Osteocyte (in vitro differentiated cells): ENCODE measurements at places on chromosomes 4 and X. TPM values are rescaled to one million over a fixed set of nuclear protein-coding genes. Genes with fewer than 3 reads are reported as not detected.

The RASSF6 gene
- total RNA-seq: not detected in 2 replicates

The HTRA3 gene
- total RNA-seq: 0.16 and 0.37 TPM in 2 replicates

The TIMM17B gene
- total RNA-seq: 45.6 and 50.0 TPM in 2 replicates

The MAGEE1 gene
- 2.9 and 3.4 TPM in 2 replicates for total RNA-seq

The BTK gene
- total RNA-seq: not detected in 2 replicates

The RS1 gene
- total RNA-seq: not detected in 2 replicates

The RAB39B gene
- total RNA-seq: 2.6 and 3.0 TPM in 2 replicates

GRCh38 chrX:21056622-21057021 lies 317.6 kb upstream of the CNKSR2 start:
- no peaks in the 10 kb centered on the region for H3K36me3 ChIP-seq
- H3K4me3 ChIP-seq: no peak overlapping the region
- H3K4me1 ChIP-seq: no peaks in the 10 kb centered on the region
- H3K27me3 ChIP-seq: no peaks in the 10 kb centered on the region

DNA sequence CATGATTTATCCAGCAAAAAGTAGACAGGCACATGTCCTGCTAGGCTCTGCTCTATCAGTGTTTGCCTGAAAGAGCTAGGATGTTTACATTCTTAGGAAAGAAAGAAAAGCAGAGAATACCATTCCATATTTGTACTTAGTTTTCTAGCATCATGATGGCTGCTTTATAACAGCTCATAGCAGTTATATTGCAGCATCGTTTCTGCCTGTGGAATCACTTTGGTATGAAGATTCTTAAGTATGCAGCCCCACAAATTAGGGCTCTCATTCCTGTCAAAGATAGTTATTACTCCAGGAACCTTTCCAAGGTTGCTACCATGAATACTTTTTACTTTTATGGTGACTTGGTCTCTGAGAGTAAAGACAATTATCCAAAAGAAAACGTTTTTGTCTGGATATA lies 119.0 kb upstream of the MYOZ2 start:
- H3K27me3 ChIP-seq: no peaks in the 10 kb centered on the region
- H3K27ac ChIP-seq: no peak overlapping the region
- peaks cover 10% of the 10 kb centered on the region for H3K4me1 ChIP-seq
- DNase-seq: no peak
- no peaks in the 10 kb centered on the region for H3K36me3 ChIP-seq

DNA sequence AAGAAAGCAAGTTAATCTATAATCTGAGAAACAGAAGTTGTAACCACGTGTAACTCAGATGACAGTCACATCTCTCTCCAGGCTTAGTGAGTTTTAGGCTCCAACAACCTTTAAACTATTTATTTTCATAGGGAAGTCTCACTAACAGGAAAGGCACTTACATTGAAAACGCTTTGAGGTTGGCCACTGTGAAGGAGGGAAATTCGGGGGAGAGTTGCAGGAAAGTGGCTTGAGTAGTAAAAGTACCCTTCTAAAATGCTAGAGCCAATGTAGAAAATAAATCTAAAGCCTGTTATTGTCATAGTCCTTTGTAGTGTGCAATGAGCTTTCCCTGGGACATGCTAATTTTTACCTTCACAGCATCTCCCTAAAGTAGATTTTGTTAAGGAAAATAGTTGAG lies 995 bp upstream of the NFXL1 start:
- H3K27me3 ChIP-seq: peaks cover 22% of the 10 kb centered on the region
- no peak for DNase-seq
- no peak overlapping the region for H3K4me3 ChIP-seq
- peaks cover 6% of the 10 kb centered on the region for H3K36me3 ChIP-seq

- H3K36me3 ChIP-seq: peaks cover 51% of the 10 kb centered on the region
- DNase-seq: no peak
- no peaks in the 10 kb centered on the region for H3K27me3 ChIP-seq
- H3K4me3 ChIP-seq: no peak overlapping the region
Observed at GRCh38 chr4:118751629-118752323, 66.6 kb downstream of the METTL14 start.

DNA sequence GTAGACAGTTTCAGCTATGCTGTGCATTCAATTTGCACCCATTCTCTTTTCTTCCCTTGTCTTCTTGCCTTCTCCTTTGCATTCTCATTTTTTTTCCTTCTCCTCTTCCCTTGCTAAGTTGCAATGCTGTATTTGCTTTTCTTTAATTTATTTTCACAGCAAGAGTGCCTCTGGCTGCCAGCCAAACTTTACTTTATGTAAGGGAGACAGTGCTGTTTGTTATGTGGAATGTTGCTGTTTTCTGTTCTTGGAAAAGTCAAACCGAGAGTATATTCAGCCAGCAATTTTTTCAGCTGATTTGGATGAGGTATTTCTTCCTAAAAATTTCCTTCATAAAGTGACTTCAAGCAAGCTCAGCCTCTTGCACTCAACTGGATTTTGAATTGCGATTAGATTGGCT lies 1293.4 kb downstream of the ARAP2 start:
- no peak for DNase-seq
- H3K4me3 ChIP-seq: no peak overlapping the region
- H3K27ac ChIP-seq: peak overlapping the region; percentile 48

- no peak overlapping the region for H3K4me3 ChIP-seq
- no peak for DNase-seq
- peaks cover 56% of the 10 kb centered on the region for H3K36me3 ChIP-seq
- no peak overlapping the region for H3K27ac ChIP-seq
- no peaks in the 10 kb centered on the region for H3K4me1 ChIP-seq
Observed at GRCh38 chr4:3208826-3209225, 40.1 kb upstream of the MSANTD1 start.

- H3K27me3 ChIP-seq: no peaks in the 10 kb centered on the region
- no peak overlapping the region for H3K4me3 ChIP-seq
- H3K27ac ChIP-seq: no peak overlapping the region
- H3K4me1 ChIP-seq: no peaks in the 10 kb centered on the region
Observed at GRCh38 chrX:41405551-41405950, 41.6 kb upstream of the NYX start.

DNA sequence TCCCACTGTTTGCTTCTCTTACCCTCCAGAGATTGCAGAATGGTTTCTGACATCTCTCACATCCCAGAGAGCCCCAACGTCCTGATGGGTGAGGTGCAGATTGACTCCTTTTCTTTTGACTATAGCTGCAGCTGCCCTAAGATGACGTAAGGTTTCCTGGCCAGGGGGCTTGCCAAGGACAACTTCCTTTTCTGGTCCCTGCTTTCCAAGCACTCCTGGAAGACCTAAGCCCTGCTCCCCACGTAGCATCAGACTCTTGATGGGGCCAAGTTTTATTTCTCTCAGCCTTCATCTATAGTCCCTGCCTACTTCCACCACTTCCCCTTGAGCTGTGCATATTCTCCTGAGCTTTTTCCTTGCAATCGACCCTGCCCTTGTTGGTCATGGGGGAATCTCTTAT lies 497.7 kb downstream of the IDS start:
- no peak overlapping the region for H3K27ac ChIP-seq
- H3K4me1 ChIP-seq: peaks cover 4% of the 10 kb centered on the region
- H3K4me3 ChIP-seq: no peak overlapping the region
- no peak for DNase-seq
- no peaks in the 10 kb centered on the region for H3K27me3 ChIP-seq

GRCh38 chr4:14615671-14616070 lies 386.6 kb upstream of the CPEB2 start:
- no peaks in the 10 kb centered on the region for H3K36me3 ChIP-seq
- H3K4me1 ChIP-seq: peaks cover 6% of the 10 kb centered on the region
- no peak overlapping the region for H3K4me3 ChIP-seq
- H3K27me3 ChIP-seq: peaks cover 3% of the 10 kb centered on the region
- no peak for DNase-seq

DNA sequence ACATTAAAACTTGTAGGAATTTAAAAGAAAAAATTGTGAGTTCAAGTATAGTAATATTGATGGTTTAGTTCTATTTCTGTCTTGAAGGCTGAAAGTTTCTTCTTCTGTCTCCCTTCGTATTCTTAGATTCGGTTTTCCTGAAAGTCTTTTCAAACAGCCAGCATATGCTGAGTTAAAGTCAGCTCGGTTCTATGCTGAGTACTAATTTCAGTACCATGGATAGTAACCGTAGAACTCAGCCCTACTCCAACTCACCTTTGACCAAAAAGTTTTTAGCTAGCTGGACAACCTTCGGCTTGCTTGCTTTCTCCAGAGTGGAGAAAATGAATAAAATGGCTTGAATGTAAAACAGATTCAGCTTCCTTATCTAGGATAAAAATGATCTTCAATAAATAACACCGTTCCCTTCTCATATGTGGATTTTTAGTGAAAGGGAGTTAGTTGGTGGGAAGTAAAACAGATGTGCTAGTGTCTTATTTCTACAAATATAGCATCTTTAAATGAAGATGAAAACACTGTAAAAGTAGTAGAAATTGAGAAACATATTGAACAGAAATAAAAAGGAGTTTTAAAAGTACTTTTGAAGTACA lies 5.2 kb downstream of the POU4F2 start:
- DNase-seq: no peak
- peaks cover 16% of the 10 kb centered on the region for H3K4me1 ChIP-seq
- H3K27ac ChIP-seq: no peak overlapping the region
- H3K36me3 ChIP-seq: peaks cover 2% of the 10 kb centered on the region

- no peaks in the 10 kb centered on the region for H3K27me3 ChIP-seq
- no peak overlapping the region for H3K4me3 ChIP-seq
- no peak overlapping the region for H3K27ac ChIP-seq
- DNase-seq: no peak
- peaks cover 3% of the 10 kb centered on the region for H3K4me1 ChIP-seq
- no peaks in the 10 kb centered on the region for H3K36me3 ChIP-seq
Observed at GRCh38 chr4:138344054-138344453, 101.9 kb upstream of the SLC7A11 start.

- H3K27ac ChIP-seq: no peak overlapping the region
- no peaks in the 10 kb centered on the region for H3K4me1 ChIP-seq
- H3K4me3 ChIP-seq: no peak overlapping the region
- DNase-seq: no peak
Observed at GRCh38 chr4:174375422-174375821, 91.7 kb downstream of the CEP44 start.

GRCh38 chr4:93289831-93290230 lies 538.7 kb upstream of the ATOH1 start:
- no peak overlapping the region for H3K27ac ChIP-seq
- no peak overlapping the region for H3K4me3 ChIP-seq
- H3K4me1 ChIP-seq: no peaks in the 10 kb centered on the region
- peaks cover 7% of the 10 kb centered on the region for H3K27me3 ChIP-seq
- H3K36me3 ChIP-seq: no peaks in the 10 kb centered on the region

DNA sequence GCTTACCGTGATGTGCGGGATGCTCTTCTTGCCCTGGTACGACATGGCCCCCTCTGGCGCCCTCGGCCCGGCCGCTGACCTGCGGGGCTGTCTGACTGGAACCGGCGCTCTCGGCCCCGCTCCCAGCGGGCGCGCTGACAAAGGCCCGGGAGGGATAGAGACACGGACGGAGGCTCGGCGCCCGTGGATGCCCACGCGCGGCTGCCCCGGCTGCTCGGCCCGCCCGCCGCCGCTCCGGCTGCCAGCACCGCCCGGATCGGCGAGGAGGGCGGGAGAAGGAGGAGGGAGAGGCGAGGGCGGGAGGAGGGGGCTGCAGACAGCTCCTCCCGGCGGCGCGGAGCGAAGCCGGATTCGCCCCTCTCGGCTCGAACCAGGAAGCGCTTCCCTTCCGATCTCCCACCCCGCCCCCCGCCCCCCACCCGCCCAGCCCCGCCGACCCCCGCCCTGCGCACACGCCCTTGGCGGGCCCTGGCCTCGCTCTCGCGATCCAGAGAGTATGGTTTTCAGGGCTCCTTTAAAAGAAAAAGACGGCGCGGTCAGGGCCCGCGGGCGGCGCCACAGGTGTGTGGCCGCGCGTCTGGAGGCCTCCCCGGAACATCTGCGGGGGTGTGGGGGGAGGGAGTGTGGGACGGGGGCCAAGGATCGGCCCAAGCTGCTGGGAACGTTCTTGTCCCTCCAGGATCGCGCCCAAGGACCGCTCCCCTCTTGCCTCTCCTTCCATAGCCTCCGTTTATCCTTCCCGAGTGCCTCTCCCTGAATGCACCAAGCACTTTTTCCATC lies 4.5 kb downstream of the CRMP1 start:
- no peaks in the 10 kb centered on the region for H3K36me3 ChIP-seq
- H3K27me3 ChIP-seq: peaks cover 39% of the 10 kb centered on the region
- no peak for DNase-seq

DNA sequence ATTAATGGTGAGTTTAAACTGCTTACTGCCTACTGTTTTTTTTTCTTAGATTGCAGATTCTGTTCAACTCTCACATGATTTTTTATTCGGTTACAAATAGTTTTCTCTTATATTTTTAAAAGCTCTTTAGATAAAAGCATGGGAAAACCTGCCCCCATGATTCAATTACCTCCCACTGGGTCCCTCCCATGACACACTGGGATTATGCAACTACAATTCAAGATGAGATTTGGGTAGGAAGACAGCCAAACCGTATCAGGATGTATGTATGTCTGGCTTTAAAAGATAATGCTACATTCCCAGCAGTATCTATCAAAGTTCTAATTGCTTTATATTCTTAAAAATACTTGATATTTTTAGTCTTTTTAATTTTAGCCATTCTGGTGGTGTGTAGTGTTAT lies 131.5 kb downstream of the JADE1 start:
- H3K36me3 ChIP-seq: peaks cover 45% of the 10 kb centered on the region
- H3K27me3 ChIP-seq: no peaks in the 10 kb centered on the region
- peaks cover 5% of the 10 kb centered on the region for H3K4me1 ChIP-seq

DNA sequence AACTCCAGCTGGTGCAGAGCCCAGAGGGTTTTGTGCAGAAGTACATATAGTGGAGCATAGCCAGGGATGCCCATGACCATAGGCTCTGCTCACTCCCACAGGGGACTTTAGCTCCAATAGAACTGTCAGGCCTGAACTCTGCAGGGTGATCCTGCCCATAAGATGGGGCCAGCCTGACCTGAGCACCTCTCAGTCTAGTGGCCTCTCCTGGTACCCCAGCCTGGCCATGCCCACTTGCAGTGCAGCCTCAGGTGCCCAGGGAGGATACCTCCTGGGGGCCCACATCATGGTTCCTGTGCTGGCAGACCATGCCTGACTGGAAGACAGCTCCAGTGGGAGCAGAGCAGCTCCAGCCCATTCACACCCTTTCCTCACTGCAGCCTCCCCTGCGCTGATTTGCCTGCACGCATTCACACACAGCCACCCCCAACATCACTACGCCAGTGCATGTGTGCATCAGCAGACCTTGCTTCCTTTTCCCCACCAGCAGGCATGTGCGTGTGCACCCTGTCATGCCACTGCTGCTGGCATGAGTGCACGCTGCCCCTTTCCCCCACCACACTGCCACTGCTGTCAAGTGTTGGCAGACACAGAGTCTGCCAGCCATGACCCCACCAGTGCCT lies 53.0 kb upstream of the MMAA start:
- no peaks in the 10 kb centered on the region for H3K4me1 ChIP-seq
- peaks cover 16% of the 10 kb centered on the region for H3K27me3 ChIP-seq
- no peak overlapping the region for H3K4me3 ChIP-seq
- DNase-seq: no peak
- no peaks in the 10 kb centered on the region for H3K36me3 ChIP-seq

GRCh38 chr4:108029016-108029720 lies 39.5 kb downstream of the HADH start:
- peaks cover 28% of the 10 kb centered on the region for H3K36me3 ChIP-seq
- H3K27ac ChIP-seq: no peak overlapping the region
- H3K4me1 ChIP-seq: no peaks in the 10 kb centered on the region
- H3K27me3 ChIP-seq: no peaks in the 10 kb centered on the region
- no peak overlapping the region for H3K4me3 ChIP-seq
